Lower lobe of right lung (tissue), 2 donors: ENCODE measurements at places on chromosomes 3 and 15.

- DNase-seq, result no peak
Measured at GRCh38 chr3:123111640-123112039, 44.8 kb downstream of the PDIA5 start.

- no peak for DNase-seq
Measured at GRCh38 chr3:179560791-179561190, 1.9 kb upstream of the ACTL6A start.

DNA sequence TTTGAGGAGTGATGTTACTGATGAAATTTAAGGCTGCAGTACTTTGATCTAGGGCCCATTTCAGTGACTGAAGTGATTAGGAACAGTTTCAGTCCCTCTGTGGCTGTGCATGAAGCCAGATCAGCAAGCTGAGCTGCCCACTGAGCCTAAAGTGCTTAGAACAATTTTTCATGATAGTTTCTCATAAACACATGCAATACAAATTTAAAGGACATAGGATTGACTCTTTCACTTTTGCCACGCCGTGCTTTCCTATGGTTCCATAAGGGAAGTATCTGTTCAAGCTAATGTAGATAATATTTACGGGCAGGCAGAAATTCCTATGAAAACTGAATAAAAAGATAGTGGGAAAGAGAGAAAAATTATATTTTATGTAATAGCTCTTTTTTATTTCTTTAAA lies 10.6 kb downstream of the ANKUB1 start:
- no peak for DNase-seq

GRCh38 chr3:25036633-25037032 lies 391.4 kb upstream of the RARB start:
- no peak for DNase-seq

DNA sequence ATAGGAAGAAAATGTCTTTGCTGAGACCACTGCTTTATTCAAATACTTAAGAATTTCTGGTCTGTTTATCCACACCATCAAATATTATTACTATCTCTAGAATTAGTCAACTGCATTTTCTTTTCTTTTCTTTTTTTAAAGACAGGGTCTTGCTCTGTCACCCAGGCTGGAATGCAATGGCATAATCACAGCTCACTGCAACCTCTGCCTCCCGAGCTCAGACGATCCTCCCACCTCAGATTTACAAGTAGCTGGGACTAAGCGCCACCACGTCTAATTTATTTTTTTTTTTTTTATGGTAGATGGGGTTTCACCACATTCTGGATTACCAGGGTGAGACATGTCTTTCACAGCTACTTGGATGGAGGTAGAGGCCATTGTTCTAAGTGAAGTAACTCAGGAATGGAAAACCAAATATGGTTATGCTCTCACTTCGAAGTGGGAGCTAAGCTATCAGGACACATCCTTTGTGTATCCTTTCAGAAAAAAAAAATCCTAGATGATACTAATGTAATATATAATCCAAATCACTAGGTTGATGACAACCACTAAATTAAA lies 52.8 kb downstream of the STAG1 start:
- DNase-seq, result no peak

- no peak for DNase-seq
Measured at GRCh38 chr3:149442851-149443544, 31.5 kb upstream of the TM4SF4 start.

DNA sequence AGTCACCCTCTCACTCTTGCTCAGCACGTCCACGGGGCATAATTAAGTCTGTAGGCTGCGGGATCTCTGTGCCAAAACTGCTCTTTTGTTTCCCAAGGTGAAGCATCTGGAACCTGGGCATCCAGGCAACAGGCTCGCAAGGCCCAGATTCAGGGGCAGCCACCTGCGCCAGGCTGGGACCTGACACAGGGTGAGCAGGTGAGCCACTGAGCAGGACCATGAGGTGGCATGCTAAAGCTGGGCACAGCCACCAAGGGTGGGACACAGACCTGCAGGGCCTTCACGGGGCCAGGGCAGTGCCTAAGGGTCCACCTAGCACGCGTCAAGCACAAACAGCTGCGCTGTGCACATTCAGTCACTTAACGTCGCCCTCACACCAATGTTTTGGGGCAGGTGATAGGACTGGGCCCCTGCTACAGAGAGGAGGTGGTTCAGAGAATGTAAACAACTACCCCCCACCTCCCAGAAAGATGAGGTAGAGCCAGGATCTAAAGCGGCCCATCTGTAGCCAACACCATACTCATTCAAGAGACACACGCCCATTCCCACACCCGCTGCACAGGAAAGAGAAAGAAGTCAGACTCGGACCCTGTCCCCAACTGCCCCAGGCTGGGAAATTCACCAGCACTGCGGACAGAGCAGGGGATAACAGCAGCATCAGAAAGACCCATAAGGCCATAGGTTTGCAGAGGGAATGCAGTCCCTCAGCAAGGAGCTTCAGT lies 16.3 kb downstream of the XXYLT1 start:
- DNase-seq, result no peak

GRCh38 chr3:50515565-50516439 lies 12.4 kb upstream of the CACNA2D2 start:
- peak; percentile 84 for DNase-seq

DNA sequence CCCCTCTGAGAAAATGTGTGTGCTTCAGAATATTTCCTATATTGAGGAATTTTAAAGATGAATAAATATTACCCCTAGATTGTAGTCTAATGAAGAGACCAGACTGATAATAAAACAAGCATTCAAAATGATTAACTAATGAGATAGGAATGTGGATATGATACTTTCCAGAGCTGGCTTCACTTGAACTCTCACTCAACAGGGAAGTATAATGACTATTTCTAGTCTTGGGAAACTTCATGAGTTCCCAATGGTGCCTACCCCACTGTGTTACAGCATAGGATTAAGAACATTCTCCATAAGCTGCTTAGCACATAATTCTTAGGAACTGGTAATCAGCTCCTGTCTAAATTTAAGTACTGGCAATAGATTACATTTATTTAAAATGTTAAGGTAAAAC lies 261.5 kb upstream of the ZNF385D start:
- no peak for DNase-seq

DNA sequence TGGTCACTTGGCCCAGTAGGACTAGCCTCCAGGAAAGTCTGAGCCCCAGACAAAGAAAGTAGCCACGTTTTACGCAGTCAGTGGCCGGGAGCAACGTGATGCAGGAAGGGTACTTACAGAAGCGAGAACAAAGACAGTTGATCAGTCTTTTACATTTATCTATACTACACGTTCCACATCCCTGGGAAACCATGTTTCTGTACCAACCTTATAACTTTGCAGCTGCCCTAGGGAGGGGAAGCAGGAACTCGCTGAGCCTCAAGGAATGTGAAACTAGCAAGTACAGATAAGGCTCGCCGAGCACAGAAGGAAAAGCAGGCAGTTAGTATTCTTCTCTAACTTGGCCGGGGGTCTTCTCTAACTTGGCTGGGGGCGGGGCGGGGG lies 3.4 kb upstream of the KNL1 start:
- no peak for DNase-seq

DNA sequence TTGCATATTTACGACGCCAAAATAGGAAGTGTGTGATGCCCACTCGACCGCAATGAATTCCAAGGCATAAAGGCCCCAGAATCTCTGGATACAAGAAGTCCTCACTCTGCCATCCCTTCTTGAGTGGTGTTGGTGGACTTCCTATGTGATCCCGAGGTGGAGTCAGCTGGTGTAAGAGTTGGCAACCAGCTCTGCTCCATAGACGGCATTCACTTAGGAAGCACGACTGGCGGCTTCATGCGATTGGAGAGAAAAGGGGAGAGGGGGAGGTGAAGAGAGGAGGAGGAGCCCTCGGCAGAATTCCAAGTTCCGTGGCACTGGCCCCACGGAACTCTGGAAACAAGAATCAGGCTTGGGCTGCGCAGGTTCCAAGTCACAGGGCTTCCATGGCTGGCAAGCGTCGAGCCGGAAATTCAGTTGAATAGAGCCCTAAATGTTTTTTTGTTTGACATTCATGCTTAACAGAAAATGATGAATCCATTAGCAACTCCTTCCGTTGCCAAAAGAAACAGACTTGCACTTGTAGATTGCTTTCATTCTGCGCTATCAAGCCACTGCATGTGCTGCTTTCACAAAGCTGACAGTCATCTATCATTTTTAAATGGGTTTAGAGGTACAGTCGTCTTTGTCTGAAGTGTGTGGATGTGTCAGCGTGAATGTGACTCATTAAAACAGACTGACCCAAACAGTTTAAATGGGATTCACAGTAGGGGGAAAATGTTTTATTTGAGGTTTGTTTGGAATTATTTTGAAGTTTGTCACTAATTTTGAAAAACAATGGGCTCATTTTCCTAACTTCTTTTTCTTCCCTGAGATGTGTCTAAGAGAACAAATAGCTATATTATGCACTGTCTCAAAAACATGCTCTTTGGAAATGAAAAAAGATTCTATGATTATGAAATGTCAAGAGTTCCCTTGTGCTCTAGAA lies 428.3 kb upstream of the ATP11B start:
- DNase-seq, result no peak

DNA sequence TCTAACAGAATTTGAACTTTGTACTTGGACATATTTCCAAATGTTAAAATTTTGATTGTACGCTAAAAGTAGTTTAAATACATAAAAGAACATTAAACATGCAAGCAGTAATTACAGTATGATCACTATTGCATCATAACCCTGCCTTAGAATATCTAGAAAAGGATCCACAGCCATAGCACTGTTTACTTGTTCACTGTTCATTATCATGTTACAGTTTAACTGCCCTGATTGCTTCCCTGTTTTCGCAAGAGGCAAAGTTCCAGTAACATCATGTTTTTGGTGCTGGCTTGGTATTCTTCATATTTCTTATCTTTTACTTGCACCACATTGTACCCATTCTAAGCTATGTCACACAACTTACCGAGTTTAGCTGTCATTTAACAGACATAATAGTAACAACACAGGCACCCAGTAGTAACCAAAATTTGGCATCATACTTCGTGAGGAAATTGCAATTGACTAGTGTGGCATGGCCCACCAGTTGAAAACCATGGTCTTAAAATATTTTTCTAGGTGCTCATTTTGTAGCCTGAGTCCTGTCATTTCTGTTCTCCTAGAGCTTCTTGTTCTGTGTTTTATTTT lies 13.3 kb upstream of the TMEM87A start:
- DNase-seq, result no peak

DNA sequence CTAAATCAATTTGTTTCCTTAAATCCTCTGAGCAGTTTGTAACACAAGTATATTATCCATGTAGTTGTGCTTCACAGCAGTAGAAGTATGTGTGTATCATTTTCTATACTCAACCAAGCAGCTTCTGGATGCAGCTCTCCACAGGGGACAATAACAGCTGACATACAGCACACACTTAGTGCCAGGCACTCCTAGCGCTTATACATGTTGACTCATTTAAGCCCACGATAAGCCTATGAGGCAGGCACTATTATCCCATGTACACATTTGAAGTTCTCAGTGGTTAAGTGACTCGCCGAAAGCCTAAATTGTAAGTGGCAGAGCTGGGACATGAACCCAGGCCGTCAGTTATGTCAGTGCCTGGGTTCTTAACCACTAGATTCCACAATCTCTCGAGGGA lies 20.3 kb upstream of the LPP start:
- no peak for DNase-seq

DNA sequence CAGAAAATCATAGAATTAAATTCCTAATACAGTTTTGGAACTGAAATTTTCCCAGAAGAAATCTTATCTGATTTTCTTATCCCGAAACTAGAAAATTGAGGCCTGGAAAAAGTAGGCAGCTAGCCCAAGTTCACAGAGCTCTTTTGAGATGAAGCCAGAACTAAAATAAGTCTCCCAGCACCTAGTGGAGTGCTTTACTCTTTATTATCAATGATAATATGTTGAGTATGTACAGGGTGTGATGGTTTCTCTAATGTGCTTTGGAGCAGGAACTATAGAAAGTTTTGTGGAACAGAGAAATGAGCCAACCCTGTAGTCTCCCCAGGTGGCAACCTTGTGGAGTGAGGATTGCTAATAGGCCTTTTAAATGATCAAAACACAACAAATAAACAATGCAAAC lies 30.3 kb upstream of the BCL6 start:
- no peak for DNase-seq

DNA sequence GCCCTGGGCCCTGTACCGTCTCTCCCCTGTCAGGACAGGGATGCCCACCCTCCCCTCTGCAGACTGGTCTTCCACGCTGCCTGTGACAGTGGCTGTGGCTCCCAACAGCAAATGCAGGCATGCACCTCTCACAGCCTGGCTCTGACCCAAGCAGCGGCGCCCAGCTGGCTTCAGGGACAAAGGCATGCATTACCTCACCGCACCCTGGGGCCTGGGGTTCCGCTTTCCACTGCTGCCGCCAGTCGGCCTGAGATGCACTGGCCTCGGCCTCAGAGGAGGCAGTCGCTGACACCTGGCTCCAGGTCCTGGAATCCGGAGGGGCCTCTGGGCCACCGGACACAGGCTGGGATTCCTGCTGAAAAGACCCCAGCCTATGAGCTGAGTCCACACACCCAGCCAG lies 70.3 kb downstream of the SCN5A start:
- peak; percentile 43 for DNase-seq

DNA sequence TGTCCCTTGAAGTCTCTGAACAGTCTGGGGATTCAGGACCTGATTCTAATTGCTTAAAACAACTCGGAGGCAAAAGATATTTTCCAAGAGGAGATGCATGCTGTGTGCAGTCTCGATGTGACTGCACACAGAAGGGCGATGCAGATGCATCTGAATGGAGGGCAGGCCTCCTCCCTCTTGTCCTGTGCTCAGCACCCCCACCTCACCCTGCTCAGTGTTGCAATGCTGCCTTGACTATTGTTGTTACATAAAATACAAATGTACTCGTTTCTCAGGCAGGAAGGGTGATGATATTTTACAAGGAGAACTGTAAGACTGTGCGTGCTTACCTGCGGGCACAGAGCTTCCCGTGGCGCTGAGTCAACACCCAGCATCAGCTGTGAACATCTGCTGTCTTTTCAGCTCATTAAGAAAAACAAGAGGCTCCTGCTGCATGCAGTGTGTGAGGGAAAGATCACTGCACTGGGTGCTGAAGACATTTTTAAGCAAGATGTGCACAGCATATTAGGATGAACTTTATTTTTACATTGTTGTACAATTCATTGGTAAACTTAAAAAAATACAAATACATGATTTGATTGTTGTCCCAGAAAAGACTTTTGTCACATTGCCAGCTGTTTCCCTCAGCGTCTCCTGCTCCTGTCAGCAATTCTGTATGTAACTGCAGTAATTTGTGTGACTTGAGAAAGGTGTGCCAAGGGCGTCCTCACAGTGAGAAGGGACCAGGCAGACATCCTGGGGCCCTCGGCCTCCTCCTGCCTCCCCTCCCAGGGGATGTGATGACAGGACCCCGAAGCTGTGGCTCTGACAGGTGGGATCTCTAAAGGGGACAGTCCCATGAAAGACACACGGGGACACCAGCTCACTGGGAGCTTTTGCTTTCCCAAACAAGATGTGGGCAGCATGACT lies 56.3 kb upstream of the RPL32 start:
- DNase-seq, result peak; percentile 13

DNA sequence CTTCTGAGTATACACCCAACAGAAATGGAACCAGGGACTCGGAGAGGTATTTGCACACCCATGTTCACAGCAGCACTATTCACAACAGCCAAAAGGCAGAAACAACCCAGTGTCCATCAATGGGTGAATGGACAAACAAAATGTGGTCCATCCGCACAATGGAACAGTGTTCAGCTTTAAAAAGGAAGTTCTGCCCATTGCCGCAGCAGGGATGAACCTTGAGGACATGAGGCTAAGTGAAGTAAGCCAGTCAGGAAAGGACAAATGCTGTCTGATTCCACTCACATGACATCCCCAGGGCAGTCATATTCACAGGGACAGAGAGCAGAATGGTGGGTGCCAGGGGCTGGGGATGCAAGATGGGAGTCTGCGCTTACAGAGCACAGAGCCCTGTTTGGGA lies 7.5 kb downstream of the IQSEC1 start:
- no peak for DNase-seq

- no peak for DNase-seq
Measured at GRCh38 chr3:134332344-134332743, 41.9 kb downstream of the AMOTL2 start.

GRCh38 chr3:57135964-57136719 lies 29.0 kb downstream of the IL17RD start:
- DNase-seq, result no peak
